Stimulated activated CD4-positive, alpha-beta T cell treated with anti-CD3 and anti-CD28 coated beads, Interleukin-12 subunit alpha, Interleukin-12 subunit beta, amount 100 ng/mL, for 48 hours (primary cell): ENCODE measurements at places on chromosomes 16 and 17.
A peak's percentile ranks its signal among the peaks of the same experiment; 100 is the strongest.

DNA sequence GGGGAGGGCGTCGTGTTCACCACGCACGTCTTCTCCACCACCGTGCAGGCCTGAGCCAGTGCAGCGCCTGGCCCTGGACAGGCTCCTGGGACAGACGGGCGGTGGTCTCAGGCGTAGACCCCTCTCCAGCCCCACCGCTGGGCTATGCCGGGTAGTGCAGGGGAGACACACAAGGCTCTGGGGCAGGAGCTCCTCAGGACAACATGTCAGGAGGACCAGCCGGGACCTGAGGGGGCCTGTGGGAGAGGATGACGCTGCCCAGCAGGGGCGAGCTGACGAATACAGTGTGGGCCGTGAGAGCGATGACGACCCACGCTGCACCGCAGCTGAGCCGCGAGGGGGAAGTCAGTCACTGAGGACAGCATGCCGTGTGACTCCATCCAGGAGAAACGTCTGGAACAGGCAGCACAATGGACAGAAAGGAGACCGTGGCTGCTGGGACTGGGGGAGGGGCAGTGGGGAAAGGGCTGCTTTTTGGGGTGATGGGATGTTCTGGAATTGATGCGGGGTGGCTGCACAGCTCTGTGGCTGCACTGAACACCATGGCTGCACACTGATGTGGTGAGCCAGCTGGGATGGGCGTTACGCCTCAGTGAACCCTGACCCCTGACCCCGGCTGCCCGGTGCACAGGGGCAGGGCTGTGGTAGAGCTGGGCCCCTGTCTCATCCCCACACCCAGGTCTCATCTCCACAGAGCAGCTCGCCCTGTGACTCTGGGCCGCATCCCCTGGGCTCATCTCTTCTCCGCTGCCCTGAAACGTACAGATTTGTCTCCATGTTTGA, 20.2 kb downstream of the DNASE1 start:
- no peak for DNase-seq

DNA sequence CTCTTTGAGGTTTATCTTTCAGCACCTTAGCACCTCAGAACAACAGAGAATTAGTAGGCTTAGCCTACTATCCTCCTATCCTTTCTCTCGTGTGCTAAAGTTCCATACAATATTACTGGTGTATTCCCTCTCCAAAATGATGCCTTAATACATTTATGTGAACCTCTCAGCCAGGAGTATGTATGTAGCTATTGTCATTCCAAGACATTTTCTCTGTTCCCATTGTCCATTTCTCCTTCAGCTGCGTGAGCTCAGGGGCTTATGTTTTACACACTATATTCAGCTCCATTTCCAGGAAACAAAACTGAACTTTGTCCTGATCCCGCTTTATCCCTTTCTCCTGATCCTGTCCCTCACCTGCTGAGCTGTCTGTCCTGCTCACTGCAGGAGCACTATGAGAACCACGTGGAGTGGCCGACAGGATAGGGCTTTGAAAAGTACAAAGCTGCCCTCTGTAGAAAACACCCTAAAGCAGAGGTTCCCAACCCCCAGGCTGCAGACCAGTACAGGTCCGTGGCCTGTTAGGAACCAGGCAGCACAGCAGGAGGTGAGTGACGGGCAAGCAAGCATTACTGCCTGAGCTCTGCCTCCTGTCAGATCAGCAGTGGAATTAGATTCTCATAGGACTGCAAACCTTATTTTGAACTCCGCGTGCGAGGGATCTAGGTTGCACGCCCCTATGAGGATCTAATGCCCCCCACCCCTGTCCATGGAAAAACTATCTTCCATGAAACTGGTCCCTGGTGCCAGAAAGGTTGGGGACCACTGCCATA, 55.7 kb downstream of the CENPV start:
- no peak for DNase-seq

GRCh38 chr17:65679165-65679845, 117.9 kb upstream of the AXIN2 start:
- no peak for DNase-seq

GRCh38 chr16:1363501-1364041, 11.8 kb downstream of the GNPTG start:
- peak; percentile 50 for DNase-seq

DNA sequence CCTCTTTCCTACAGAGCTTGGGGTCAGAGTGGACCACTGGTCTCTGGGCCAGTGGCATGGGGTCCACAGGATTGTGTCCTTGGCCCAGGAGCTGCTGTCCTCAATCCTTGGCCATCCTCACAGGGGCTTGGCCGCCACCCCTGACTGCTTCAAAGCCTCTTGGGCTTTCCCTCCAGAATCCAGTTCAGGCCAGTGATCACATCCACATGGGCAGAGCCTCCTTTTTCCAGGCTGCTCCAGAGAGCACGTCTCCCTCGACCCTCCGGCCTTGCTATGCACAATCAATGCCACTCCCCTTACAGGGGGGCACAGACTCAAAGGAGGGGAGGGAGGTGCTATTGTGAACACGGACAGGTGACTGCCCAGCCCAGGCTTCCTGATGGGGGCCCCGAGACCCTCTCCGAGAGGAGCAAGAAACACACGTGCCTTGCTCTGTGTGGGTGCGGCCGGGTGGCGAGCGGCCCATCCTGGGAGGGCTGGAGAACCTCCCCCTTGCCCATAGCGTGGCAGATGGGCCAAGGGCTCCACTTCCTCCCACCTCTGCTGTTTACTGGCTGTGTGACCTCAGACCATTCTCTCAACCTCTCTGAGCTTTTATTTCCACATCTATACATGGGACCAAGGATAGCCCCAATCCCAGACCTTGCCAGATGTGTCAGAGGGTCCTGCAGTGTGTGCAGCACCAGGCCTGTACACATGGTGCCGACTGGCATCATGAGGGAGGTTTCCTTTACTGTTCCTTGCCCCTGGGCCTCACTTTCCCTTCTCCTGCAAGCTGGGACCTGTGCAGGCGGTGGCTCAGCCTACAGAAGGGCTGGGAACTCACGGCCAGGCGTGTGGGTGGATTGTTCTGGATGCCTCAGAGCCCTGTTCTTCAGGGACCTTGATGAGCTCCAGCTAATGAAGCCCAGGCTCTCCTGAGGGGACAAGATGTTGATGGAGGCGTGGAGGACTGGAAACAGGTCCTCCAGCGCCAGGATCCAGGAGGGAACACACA, 229.0 kb upstream of the GSE1 start:
- no peak for DNase-seq

DNA sequence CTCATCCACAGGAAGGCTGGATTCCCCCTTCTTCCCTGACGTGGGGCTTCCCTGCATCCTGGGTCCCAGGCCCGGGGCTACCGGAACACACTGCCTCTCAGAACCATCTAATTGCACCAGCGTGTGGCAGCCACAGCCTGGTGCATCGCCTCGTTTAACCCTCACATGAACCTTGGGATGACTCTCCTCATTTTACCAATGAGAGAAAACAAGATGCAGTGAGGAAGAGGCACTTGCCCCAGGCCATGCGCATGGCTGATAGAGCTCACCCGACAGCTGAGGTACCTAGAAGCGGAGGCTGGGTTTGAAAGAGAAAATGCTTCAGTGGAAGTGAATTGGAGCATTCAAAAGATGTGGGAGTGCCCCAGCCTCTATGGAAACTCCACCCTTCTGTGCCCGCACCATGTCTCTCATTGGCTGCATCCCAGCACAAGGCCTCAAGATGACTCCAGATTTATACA, 162.3 kb downstream of the KATNIP start:
- DNase-seq = no peak

DNA sequence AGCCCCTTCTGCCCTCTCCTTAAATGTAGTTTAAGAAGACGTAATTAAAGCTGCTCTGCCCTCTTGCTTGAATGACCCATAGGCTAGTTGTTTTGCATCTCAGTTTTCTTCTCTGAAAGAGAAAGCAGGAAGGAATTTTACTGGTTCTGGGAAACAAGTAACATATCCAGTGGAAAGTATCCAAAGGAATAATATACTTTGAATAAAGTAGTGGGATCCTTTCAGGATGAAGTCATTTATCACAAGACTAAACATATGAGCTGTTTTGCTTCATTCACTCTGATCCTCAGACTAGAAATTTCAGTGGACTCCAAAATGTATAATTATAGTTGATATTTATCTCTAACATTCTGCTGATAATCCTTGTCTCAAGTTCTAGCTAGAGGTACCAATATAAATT, 1297.6 kb upstream of the GOT2 start:
- no peak for DNase-seq

DNA sequence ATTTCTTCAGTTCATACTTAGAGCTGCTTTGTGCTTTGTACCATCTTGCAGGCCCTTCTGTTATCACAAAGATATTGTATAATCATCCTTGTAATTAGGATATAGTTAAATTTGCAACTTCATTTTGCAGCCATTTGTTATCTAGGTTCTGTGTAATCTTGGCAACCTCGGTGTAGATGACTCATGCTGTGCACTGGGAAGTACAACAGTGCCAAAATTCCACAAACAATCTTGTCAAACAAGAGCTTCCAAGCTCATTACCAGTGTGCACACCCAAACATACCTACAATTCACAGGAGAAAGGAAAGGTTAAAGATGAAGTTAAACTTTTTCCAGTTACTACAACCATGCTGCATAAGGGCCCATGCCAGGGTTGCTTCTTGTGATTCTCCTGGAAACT, 1231.8 kb downstream of the CDH11 start:
- DNase-seq = no peak

GRCh38 chr17:38663964-38664644, 10.7 kb downstream of the EPOP start:
- no peak for DNase-seq

GRCh38 chr17:48471817-48472410, 41.9 kb upstream of the SKAP1 start:
- DNase-seq = no peak

GRCh38 chr17:77153472-77153871, 12.7 kb downstream of the SEC14L1 start:
- DNase-seq = no peak

DNA sequence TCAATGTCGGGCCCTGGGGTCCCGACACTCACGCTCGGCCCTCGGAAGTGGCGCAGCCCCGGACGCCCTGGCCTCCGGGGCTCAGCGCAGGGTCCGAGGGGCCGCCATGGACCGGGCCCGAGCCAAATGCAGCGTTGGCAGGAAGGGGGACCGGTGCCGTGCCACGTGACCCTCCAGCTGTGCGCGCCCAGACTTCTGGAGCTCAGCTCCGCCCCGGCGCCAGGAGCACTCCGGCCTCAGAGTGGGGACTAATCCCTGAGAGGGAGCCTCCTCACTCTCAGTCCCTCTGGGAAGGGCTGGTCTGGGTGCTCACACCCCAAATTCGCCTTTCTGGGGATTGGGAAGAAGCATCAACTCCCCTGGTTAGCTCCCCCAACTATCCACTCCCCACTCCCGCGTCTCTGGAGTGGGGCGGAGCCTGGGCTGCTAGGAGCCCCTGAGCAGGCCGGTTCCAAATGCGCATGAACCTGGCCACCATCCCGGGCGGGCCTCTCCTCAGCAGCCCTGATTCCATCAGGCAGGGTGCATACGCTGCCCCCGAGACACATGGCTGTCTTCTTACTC, at the start of gene B3GNT9:
Gene B3GNT9, minus strand, starts transcription at position 166 of the 564 bp plus-strand sequence. CDS start 513 bp downstream, outside the sequence.
- DNase-seq = no peak

DNA sequence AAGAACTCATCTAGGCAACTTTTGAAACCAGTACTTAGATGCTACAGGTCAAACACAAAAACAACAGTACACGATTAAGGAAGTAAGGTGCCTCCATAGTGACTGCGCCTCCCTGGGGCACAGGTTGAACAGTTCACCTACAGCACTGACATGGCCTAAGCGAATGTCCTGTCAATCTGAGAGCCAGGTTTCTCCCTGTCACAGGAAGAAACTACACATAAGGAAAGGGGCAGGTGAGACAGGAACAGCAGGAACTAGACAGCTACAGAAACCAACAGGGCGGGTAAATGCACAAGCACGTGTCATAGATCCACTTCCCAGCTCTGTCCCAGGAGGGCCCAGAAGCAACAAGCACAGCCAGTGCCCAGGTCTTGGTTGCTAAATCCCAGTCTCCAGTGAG, 8.0 kb upstream of the ARHGDIA start:
- DNase-seq = no peak

GRCh38 chr17:81252326-81252986, 13.3 kb downstream of the NDUFAF8 start:
- no peak for DNase-seq

- DNase-seq = no peak
These were observed 489.0 kb upstream of the ZFHX3 start for GRCh38 chr16:73536931-73537330.

DNA sequence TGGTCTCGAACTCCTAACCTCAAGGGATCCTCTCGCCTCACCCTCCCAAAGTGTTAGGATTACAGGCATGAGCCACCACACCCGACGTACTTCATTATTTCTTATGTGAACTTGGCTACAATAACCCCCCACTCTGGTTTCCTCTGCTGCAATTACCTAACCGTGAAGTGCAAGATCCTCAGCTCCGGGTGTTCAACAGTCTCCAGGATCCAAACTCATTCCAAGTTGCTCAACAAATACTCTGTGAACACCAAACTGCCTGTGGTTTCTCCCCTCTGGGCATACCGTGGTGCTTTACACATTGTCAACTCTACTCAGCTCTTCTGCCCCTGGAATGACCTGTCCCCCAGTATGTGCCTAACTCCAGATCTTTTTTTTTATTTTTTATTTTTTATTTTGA, 6.8 kb upstream of the SULT1A1 start:
- DNase-seq = no peak

GRCh38 chr17:27217631-27218030, 76.3 kb upstream of the WSB1 start:
- DNase-seq = no peak

- no peak for DNase-seq
These were observed 264.9 kb downstream of the FTO start for GRCh38 chr16:53968896-53969295.

GRCh38 chr17:82882715-82883418, 43.0 kb upstream of the ZNF750 start:
- DNase-seq = peak; percentile 58

- DNase-seq = no peak
These were observed 2.4 kb downstream of the CCR7 start for GRCh38 chr17:40562838-40563219.
